ENCODE measurements at places on chromosomes 13 and 19.
A peak's percentile ranks its signal among the peaks of the same experiment; 100 is the strongest.

DNA sequence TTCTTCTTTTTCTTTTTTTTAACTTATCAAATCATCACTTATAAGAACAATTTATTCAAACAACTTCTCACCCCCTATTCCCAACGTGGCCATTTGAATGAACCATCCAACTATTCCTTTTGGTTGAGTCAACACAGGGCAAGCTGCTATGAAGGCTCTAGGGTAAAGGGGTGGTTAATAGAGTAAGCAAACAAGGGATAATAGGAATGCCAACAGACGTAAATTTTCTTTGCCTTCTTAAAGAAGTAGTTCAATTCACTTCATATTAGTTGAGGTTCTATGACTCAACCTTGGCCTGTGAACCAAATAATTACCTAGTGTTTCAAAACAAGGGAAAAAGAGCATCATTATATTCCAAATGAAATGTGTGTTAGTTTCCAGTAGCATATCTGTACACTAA is 1383.8 kb upstream of the SLC10A2 start:
- DNase-seq, result no peak

DNA sequence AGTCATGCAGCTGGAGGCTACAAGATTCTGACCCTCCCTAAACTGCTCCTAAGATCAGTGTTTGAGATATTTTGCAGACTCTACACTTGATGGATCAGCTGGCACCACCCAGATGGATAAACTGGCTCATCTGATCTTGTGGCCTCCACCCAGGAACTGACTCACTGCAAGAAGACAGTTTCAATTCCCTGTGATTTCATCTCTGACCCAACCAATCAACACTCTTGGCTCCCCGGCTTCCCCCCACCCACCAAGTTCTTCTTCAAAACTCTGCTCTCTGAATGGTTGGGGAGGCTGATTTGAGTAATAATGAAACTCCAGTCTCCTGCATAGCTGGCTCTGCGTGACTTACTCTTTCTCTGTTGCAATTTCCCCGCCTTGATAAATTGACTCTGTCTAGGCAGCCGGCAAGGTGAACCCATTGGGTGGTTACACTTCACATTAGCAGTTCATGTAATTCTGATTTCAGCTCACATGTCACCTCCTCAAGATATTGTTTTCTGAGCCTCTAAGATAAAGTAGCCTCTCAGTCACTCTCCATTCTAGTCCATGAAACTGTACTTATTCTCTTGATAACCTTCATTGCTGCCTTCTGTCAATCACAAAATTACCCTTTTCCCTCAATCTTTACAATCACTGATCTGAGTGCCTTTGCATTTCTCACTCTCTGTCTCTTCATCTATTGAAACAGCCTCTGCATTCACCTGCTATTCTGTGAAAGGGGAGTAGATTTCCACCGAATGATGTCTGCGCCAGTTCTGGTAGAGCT is 9.9 kb upstream of the FPR3 start:
- DNase-seq, result peak; percentile 53

DNA sequence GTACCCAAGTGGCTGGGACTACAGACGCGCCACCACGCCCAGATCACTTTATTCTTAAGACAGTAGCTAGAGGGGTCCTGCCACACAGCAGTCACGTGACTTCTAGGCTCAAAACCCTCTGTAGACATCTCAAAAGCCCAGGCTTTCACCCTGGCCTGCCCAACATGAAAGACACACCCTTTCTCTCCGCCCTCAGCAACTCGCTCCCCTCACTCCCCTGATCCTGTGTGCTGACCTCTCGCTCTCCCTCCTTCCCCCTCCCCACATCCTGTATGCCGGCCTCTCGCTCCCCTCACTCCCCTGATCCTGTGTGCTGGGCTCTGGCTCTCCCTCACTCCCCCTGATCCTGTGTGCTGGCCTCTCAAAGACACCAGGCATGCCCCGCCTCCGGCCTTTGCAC is 77.4 kb downstream of the SLC15A1 start:
- no peak for DNase-seq

GRCh38 chr19:3976495-3977241 is 5.8 kb upstream of the DAPK3 start:
- DNase-seq, result no peak

GRCh38 chr13:29847501-29847983 is 2.9 kb downstream of the UBL3 start:
- no peak for DNase-seq

DNA sequence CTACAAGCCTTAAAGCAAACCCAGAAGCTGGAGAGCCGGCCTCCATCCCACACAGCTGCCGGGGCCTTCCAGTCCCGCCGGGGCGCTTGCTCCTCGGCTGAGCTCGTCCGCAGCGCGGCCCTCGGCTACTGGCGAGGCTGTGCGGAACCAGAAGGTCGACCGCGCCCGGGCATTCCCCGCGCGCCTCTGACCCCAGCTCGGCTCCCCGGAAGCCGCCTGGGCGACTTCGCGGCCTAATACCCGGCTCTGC is 863 bp downstream of the ANKRD10 start:
- DNase-seq, result no peak

DNA sequence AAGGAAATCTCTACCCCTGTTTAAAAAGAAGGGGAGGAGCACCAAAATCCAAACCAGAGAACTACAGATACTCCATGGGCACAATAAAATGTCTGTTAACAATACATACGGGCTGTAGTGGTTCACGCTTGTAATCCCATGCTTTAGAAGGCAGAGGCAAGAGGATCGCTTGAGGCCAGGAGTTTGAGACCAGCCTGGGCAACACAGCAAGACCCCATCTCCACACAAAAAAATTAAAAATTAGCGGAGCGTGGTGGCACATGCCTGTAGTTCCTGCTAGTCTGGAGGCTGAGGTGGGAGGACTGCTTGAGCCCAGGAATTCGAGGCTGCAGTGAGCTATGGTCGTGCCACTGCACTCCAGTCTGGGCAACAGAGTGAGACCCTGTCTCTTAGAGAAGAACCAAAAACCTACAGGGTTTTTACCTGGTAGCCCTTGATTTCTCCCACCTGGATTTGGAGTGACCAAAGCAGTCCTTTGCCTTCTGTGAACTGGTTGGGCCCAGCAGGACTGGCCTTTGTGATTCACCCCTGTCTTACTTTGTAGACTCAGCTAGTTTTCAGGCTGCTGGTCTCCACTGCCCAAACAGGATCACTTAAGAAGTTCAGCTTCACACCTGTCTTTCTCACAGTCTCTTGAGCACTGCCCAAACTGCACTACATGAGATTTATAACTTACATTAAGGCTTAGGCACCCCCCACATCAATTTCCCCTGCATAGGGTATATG is 38.7 kb upstream of the FLT1 start:
- DNase-seq, result no peak

GRCh38 chr19:46299004-46299509 is 2.2 kb downstream of the HIF3A start:
- no peak for DNase-seq

DNA sequence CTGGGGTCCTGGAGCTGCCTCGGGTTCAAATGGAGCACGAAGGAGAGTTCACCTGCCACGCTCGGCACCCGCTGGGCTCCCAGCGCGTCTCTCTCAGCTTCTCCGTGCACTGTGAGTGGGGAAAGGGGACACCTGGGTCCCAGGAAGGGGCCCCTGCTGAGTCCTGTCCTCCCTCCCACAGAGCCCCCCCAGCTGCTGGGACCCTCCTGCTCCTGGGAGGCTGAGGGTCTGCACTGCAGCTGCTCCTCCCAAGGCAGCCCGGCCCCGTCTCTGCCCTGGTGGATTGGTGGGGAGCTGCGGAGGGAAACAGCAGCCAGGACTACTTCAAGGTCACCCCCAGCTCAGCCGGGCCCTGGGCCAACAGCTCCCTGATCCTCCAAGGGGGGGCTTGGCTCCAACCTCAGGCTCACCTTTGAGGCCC is 11.0 kb upstream of the SIGLEC11 start:
- no peak for DNase-seq

DNA sequence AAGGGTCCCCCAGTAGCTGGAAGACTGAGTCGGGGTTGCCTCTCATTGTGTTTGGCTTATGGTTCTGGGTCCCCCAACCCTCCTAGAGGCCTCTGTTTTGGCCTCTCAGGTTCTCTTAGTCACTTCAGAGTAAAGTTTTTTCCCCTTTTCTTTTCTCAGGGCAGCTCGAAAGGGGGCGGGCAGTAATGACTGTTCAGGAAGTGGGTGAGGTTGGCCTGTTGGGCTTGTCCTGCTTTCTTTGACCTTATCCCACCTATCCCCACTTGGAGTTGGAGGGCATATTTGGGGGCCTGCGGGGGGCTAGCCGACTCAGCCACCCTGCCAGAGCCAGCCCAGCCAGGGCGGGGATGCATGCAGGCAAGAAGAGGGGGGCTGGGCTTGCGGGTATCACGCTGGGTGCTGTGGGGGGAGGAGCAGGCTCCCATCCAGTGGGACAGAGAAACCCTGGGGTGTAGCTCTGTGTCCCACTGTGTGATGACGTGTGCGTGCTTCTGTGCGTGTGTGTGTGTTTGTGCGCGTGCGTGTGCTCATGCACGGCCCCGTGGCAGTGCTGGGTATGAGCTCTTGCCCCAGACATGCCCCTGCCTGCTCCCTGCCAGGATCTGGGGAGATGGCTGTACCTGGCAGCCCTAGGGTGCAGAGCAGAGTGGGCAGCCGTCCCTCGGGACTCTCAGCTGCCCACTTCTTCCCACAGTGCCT is 1.4 kb downstream of the CIC start:
- peak; percentile 66 for DNase-seq

DNA sequence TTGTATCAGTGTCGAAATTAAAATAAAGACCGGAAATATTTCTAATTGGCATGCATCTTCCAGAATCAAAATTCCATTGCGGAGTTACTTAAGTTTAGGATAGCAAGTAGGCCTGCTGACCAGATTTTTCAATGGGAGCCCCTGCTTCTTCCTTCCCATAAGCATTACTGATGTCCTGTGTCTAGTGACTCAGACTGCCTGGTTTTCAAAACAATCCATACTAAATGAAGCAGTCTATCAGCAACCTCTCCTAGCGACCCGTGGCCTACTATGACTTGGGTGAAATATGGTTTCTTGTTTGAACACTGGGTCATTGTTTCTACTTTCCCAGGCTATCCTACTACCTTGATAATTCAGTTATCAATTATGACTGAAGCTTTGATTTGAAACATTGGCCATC is 571.6 kb downstream of the TBC1D4 start:
- DNase-seq, result no peak

DNA sequence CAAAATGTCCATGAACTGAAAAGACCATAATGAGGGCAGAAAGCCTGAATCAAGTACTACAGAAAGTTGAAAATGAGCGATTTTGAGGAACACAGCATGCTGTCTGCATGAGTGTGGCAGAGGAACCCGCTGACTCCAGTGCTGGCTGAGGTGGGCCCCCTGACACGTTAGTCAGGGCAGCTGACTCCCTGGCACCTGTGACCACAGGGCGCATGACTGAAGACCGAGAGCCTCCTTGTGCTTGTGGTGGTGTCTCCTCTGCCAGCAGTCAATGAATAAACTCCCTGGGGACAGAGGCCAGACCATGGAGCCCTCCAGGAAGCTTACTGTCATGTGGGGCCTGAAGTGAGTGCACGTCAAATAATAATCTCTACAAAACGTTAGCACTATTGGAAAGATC is 38.4 kb upstream of the VSTM2B start:
- DNase-seq, result no peak

GRCh38 chr13:26017932-26018665 is 33.7 kb downstream of the SHISA2 start:
- no peak for DNase-seq

GRCh38 chr19:52101866-52102562 is 6.4 kb upstream of the ZNF841 start:
- no peak for DNase-seq

GRCh38 chr13:92967923-92968322 is 258.7 kb upstream of the GPC6 start:
- no peak for DNase-seq

DNA sequence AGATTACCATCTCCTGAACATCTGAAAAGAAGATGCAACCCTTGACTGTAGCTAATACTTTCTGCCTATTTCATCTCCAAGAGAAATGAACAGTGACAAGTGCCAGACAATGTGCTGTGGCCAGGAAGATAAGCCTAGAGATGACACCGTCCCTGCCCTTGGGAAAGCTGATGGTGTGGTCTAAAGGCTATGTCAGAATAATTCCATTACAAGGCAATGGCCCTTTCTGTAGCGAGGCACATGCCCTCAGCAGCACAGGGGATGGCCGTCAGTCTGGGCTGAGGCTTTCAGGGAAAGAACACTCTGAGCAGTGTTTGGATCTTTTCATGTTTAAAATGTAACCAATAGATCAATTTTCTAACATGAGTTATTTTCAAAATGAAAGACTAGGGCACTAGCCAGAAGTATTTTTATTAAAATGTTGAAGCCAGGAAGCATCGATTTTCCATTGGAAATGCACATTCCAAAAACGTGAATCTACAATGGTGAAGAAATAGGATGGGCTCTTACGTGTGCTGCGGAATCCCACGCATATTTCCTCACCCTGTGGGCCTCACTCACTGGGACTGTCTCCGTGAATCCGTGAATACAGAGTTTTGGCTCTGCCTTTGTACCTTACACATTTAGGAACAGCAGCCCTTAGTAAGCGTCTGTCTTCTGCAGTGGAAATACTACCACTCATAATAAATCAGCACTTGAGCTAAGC is 22.0 kb downstream of the COL4A1 start:
- no peak for DNase-seq

DNA sequence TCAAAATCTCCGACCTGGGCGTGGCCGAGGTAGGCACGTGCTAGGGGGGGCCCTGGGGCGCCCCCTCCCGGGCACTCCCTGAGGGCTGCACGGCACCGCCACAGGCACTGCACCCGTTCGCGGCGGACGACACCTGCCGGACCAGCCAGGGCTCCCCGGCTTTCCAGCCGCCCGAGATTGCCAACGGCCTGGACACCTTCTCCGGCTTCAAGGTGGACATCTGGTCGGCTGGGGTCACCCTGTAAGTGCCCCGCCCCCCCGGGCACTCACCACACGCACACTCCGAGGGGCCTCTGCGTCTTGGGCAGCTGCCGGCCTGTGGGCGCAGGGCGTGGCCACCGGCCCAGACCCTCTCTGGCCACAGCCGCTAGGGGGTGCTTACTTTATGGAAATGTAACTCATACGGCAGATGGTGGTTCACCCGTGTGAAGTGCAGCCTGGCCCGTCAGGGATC is 14.9 kb downstream of the STK11 start:
- DNase-seq, result no peak

DNA sequence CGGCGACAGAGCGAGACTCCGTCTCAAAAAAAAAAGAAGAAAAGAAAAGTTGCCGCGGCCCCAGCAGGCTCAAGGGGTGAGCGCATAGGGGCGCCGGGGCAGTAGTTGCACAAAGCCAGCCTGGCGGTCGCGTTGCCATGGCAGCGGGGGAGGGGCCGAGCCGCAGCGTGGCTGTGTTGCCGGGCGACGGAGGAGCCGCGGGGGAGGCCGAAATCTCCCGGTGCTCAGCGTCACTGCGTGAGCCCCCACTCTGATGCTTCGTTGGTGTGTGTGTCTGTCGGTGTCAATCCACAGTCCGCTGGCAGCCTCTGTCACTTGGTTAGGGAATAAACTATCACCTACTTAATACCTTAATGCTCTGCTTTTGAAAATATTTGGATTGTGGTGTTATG is 82.9 kb upstream of the C1QTNF9B start:
- DNase-seq, result peak; percentile 67

- DNase-seq, result no peak
Observed at GRCh38 chr19:30608471-30608870, 236.3 kb downstream of the ZNF536 start.

GRCh38 chr13:51955816-51956603 is 55.2 kb downstream of the ATP7B start:
- DNase-seq, result no peak
